M059J (cell line): ENCODE measurements at places on chromosomes 5 and 9.

- DNase-seq = peak; percentile 85
These were observed 87.4 kb downstream of the PAX5 start for GRCh38 chr9:36946653-36947052.

DNA sequence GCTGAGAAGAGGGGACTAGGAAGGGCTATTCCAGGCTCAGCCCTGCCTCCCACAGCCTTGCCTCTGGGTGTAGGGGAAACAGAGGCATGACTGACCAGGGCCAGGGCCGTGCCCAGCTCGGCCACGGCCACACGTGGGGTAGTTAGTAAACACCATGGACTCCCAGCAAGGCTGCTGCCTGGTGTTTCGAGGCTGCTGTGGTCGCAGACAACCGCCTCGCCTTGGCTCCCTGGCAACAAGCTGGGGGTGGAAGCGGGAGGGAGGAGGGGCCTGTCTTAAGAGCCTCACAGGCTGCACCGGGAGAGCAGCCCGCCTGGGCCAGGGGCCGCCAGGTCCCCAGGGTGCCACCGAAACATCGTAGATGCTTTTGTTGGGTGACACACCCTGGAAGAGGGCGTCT is 90.2 kb upstream of the CACNA1B start:
- DNase-seq = no peak

DNA sequence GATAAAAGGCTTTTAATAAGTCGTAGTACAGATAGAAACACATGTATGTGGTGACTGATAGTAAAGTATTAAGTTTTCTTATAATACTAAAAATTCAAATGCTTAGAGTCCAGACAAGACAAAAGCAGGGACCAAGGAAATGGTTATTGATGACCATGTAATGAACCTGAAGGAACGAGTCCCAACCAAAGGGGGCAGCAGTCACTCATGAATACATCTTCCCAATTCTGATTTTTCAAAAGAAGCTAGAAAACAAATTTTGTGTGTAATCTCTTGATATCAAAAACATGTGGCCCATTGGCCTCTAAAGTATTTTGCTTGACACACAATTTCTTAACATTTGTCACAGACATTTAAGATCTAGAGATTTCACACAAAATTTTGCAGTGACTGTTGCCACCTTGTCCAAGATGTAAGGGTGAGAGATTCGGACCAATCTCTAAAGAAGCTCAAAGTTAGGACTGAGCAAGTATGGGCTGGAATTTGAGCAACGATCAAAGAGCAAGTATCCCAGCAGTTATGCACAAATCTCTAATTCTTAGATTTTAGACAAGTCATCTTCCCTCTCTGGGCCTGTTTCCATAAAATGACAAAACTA is 66.8 kb downstream of the ARL15 start:
- DNase-seq = peak; percentile 32

DNA sequence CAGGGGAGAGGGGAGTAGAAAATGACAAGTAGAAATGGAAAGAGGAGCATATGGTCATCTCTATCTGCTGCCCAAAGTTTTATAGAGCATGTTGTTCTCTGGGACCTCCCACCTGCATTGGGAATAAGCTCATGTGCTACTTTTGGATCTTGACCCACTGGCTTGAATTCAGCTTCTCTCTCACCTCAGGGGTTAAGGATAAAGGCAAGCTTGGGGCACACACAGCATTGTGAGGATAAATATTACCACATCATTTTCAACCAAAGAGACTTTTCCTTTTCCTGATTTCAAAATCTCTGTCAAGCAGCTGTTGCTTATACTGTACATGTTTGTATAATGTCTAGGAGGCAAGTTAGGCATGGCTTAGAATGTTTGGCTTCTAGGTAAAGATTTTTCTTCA is 16.6 kb downstream of the ATP10B start:
- DNase-seq = no peak

GRCh38 chr5:55305345-55305744 is 2.1 kb downstream of the DHX29 start:
- no peak for DNase-seq

DNA sequence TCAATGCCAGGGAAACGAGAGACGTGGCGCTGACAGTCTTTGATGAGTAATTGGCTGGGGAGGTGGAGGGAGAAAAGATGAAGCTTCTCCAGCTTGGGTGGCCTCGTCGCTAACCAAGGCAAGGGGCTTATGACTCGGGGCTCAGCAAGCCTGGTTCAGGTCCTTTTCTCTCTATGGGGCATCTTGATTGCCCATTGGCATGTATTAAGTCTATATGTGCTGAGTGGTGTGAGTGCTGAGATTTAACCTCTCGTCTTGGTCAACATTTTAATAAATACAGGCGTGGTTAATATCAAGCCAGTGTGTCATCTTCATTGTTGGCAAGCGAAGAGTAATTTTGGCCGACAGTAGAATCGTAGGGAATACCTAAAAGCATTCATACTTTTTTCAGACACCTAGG is 85.9 kb downstream of the RAI14 start:
- no peak for DNase-seq

GRCh38 chr5:10432059-10433008 is 9.3 kb upstream of the ROPN1L start:
- no peak for DNase-seq

- no peak for DNase-seq
These were observed 3.4 kb downstream of the CEMIP2 start for GRCh38 chr9:71764891-71765290.

DNA sequence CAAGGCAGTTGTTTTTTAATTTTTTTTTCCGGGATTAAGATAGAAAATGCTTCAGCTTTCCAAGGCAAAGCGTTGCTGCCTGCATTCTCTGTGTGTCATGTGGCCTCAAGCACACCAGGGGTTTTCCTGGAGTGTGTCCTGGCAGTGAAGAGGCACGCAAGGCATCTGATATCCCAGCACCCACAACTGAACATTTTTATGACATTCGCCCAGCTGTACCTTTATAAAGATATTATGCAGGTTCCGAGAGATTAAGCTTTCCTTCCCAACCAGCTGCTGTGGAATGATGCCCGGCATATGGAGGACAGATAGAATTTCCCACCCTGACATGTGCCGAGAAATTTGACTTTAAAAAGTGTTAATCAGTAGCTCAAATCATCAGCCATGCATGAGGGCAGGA is 205.6 kb downstream of the GADD45G start:
- peak; percentile 35 for DNase-seq

- no peak for DNase-seq
These were observed 49.1 kb downstream of the GNA14 start for GRCh38 chr9:77598991-77599390.

- peak; percentile 12 for DNase-seq
These were observed 26.2 kb downstream of the RAD23B start for GRCh38 chr9:107309271-107309670.

DNA sequence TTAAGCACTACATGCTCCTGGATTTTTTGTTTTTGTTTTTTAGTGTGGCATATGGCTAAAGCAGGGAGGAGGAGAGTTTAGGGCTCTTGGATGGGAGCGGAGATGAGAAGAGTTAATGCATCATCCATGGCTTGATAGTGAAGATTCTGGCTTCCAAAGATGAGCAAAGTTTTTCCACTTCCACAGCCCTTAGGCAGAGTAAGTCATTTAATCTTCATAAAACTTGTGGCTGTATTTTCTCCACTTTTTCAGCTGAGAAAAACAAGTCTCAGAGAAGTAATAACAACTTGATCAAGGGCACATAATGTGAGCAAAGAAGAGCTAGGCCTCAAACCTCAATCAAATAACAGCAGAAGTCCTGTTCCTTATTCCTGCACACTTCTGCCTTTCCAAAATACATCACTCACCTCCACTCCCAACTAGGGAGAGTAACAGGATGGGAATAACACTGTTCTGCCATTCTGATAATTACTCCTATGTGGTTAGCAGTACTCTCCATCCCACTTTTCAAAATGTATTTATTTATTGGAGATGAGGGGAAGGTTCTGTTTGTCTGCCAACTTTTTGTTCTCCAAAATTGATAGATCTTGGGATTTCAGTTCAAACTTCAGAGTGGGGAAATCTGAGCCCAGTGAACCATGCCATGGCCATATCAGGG is 53.7 kb upstream of the DPYSL3 start:
- DNase-seq = no peak

GRCh38 chr5:51488803-51489642 is 105.8 kb downstream of the ISL1 start:
- DNase-seq = no peak

- DNase-seq = no peak
These were observed 246.1 kb downstream of the PRELID2 start for GRCh38 chr5:145589063-145589462.

DNA sequence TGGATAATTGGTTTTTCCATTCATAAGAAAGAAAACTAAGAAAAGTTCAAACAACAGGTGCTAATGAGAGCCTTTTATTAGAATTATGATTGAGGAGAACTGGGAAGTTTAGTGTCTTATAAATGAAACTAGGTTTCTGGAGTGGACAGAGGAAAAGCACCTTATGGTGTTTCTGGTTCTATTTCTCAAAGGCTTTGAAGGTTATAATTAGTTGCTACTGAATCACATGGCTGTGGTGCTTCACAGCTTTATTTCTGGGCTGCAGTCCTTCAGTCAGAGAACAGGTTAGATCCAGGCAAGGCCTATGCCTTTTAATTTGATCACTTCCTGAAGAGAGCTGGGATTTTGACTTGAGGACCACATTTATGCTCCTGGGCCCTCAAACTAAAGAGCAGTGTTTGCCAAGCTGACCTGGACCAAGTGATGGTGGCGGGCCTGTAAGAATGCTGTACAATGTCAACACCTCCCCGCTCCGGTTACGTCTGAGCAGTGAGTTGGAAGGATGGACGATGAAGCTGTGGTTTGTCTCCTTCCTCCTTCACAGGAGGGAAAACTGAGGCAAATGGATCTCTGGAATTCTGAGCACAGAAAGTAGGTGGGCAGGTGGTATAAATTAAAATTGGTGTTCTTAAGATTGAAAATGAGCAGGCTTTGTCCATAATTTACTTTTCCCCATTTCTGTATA is 56.0 kb downstream of the ZNF462 start:
- DNase-seq = no peak

- no peak for DNase-seq
These were observed 3.9 kb upstream of the LPCAT1 start for GRCh38 chr5:1527533-1528205.

GRCh38 chr5:168011096-168011495 is 280.3 kb upstream of the WWC1 start:
- DNase-seq = no peak

- DNase-seq = no peak
These were observed 139.6 kb upstream of the PHYKPL start for GRCh38 chr5:178372142-178372571.

DNA sequence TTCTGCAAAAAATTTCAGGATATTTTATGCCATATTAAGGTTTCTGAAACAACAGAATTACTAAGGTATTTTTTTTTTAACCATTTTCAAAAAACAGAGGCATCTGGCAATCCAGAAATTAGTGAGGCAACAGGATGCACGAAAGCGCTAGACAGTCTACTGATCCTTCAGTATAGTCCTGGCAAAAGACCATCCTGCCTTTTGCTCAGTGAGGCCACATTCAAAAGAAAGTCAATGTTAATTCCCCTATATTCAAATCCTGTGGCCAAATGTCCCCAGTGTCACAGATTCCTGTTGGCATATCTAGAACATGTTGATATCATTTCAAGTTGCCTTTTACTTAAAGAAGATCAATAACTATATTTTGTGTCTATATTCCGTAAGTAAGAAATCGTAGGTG is 13.1 kb upstream of the NFIB start:
- no peak for DNase-seq

- no peak for DNase-seq
These were observed 308.1 kb upstream of the ADCY2 start for GRCh38 chr5:7087719-7088297.

DNA sequence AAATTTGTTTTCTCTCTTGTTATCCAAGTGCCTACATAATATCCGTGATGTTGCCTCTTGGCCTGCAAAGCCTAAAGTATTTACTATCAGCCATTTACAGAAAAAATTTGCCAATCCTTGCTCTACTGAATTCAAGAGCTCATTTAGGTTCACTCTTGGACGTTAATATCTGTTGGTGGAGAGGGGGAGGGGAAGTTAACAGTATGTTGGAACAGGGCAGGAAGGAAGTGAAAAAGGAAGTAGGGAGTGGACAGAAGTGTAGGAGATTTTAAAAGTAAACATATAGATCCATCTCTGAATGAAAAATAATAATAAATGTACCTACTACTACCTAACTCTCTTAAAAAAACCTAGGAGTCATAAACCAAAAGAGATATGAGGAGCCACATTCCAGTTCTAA is 32.8 kb downstream of the ZNF608 start:
- no peak for DNase-seq

GRCh38 chr5:40465416-40465815 is 214.3 kb upstream of the PTGER4 start:
- no peak for DNase-seq

- DNase-seq = no peak
These were observed 65.4 kb downstream of the PRRC1 start for GRCh38 chr5:127582773-127583370.

- no peak for DNase-seq
These were observed 21.5 kb upstream of the UBAP1 start for GRCh38 chr9:34157318-34157717.

GRCh38 chr5:139459451-139459934 is 3.0 kb downstream of the ECSCR start:
- DNase-seq = no peak

GRCh38 chr9:91660521-91660920 is 236.9 kb upstream of the NFIL3 start:
- DNase-seq = no peak

DNA sequence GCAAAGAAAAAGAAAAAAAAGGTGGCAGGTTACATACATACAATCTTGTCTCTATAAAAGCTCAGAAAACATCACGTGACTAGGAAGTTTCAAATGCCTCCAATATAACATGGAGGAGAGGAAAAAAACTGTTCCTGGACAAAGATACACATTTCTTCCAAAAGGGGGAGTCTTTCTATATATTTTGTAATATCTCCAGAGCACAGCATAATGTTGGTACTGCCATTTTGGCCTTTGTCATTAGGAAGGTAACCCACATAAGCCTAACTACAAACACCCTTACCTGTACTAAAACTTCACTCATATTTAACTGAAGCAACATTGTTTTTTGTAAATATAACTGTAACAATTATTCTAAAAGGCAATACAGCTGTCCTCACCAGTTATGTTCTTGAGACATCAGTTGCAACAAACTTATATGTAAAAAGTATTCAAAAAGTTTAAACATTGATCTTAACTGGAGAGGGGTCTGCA is 1.2 kb upstream of the BTF3 start:
- DNase-seq = peak; percentile 82

DNA sequence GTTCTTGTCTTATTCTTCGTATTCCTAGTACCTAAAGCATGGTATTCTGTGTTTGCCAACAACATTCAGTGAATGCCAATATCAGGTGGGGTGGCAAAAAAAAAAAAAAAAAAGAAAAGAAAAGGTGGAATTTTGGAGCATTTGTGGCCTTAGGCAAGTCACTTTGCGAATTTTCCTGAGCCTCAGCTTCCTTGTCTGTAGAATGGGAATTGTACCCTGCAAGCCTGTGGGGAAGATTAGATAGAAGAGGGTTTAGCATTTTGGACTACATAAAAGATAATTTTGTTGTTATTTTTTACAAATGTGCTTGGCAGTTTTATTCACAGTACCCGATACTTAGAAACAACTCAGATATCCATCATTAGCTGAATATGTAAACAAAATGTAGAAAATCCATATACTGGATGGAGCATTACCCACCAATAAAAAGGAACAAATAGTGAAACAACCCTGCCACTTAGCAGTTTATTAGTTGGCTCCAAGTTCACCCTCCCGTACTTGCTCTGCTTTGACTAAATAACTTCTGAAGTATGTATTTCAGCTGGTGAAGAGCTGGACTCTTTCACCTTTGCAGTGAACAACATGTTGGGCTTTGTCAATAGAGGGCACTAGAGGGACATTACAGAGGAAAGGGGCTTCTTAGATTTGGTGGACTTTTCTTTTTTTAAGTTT is 13.6 kb downstream of the UBE2D2 start:
- peak; percentile 43 for DNase-seq
